Mucosa of descending colon (tissue), 3 donors: ENCODE measurements at places on chromosomes 12 and 14. TPM values are rescaled to one million over a fixed set of nuclear protein-coding genes. Genes with fewer than 3 reads are reported as not detected.

The MYH6 gene
- not detected for total RNA-seq

- DNase-seq, result no peak
Observed at GRCh38 chr12:9509464-9510161, 98.1 kb downstream of the KLRB1 start.

DNA sequence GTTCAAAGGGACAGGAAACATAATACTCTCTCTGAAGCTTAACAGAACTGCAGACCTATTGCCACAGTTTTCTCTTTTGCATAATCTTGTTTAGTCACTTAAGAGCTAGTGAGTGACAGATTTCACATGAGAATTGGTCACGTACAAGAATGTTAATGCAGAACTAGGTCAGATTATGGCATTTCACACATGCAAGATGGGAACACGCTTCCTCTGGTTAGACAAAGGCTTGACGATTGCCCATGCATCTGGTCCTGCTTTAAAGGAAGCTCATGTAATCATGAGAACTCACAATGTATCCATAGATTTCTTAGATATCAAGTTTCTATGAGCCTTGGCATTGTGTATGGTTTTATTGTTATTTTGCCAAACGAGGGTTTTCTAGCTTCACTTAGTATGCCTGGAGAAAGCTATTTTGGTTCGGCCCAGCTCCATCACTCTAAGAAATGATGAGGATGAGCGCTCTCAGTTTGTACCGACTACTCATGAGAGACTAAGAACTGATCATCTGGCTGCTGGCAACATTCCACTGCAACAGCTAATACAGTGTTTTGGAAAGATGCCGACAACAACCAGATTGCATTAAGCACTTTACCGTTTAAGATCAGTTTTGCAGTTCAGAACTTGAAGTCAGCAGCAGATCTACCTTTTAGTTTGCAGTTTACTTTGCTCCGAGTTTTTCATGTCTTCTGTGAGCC lies 380.0 kb downstream of the DIO2 start:
- DNase-seq, result no peak

The RPS6KA5 gene
- total RNA-seq, result 41.5 TPM

The LRTM2 gene
- total RNA-seq, result not detected
